ENCODE measurements at places on chromosomes 3 and 15.

- peak; percentile 96 for DNase-seq
Measured at GRCh38 chr15:57060799-57061198, 142.4 kb downstream of the TCF12 start.

DNA sequence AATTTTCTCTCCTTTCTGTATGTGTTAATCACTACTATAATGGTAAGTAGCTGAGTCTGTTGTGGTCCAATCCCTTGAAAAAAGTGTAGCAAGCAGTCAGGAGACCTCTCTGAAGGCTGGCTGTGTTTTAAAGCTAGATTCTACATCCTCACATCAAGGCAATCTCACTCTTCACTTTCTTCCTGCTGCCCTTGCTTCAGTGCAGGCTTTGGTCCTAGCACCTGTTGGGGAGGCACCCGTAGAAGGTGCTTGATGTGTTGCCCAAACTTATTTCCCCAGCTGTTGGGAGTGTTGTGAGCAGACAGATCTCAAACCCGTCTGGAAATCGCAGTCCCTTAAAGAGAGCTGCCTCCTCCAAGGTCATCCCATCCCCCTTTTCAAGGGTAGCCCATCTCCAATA is 8.6 kb downstream of the FRMD4B start:
- no peak for DNase-seq

GRCh38 chr3:176274161-176274560 is 923.1 kb downstream of the TBL1XR1 start:
- DNase-seq = no peak

DNA sequence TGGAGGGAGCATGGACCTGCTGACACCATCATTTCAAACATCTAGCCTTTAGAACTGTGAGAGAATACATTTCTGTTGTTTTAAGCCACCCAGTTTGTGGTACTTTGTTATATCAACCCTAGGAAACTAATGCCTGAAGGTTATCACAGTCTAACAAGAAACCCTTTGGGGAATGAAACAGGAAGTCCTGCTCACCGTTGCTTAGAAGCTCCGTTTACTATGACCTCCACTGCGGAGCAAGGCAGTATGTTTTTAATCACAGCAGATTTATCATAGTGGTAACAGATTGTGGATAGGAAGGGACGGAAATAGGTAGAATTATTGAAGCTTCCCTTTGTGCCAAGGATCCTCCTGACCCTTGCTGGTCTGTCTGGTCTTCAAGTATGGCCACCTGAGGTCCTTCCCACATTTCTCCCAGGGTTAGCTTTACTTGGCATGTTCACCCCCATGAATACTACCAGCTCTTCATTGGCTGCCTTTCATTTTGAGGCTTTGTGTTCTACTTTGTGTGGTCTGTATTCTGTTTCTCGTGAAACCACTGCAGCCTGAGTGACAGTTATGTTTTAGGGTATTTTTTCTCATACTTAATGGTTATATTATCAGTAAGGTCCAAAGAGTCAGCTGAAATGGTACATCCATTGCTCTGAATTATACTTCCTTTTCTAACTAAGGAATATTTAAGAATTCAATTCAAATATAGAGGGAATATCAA is 201.6 kb downstream of the CHST2 start:
- no peak for DNase-seq

DNA sequence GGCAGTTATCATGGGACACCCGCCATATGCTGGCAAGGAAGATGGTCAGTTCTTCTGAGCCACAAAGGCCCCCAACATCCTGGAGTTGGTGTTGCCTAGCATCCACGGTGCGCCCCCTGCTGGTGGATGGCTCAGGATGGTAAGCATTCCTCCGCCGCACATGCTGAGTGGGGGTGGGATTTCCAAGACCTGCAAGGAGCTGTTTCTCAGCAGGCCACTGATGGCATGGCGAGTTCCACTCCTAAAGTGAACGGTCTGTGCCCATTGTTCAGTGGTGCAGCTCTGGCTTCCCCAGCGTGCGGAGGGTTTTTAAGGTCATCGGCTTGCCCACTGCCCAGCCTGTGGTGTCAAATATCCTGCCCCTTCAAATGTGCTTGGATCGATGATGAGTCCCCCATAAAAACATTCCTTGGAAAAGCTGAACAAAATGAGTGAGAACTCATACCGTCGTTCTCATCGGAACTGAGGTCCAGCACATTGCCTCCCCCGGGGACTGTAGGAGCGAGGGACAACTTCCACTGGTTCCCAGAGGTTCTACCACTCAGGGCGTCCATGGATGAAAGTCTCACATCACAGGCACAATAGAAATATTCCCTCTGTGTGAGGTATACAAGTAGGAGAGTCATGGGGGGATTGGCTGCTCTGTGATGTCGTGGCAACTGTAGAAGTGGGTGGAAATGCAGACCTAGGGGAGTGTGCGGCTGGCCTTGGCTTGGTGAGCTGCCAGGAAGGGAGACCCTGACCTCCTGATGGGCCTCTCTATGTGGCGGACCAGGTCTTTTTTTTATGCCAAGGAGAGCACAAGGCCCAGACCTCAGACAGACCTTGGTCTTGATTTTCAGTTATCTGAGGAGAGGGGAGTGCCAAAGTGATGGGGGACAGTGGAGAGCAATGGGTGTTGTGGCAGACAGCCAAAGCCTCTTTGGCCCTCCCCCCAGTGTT is 102.0 kb downstream of the SNRPN start:
- no peak for DNase-seq

DNA sequence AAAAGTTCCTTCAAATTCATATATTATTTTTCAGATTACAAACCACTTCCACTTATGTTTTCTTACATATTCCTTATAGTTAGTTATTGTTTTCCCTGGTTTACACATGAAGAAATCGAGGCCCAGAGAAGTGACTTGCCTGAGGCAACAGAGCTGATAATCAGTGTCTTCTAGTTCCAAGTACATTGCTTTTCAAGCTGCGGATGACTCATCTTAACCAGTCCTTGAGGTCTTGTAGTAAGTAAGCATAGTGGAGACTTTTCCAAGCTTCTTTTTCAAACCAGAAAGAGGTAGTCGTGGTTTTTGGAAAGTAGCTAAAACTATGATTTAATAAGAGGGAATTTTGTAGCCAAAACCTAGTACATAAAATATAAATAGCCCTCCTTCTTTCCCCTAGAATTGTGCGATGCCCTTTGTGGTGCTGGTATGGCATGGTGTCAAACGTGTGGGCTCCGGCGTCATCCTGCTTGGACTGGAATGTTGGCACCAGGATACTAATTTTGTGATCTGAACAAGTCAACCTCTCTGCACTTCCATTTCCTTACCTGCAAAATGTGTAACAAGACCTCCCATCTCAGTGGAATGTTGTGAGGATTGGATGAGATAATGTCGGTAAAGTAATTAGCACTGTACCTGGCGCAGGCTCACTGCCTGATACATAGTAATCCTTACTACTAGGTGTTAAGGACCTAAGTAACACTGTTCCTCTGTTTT is 19.0 kb upstream of the DLG1 start:
- DNase-seq = peak; percentile 81

DNA sequence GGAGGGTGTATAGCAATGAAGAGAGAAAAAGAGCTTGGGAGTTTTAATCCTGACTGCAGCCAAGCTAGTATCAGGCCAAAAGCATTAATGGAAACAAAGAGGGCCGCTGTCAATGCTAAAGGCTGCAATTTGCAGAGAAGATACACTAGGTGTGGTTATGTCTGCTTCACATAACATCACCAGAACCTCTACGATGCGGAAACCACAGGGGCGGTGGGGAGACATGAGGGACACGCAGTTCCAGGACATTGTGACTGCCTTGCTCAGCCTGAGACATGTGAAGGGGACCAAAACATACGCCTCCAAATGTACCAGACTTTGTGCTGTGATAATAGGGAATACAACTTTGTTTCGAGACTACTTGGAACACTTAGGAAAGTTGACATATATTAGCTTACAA is 88.4 kb downstream of the APBA2 start:
- no peak for DNase-seq

DNA sequence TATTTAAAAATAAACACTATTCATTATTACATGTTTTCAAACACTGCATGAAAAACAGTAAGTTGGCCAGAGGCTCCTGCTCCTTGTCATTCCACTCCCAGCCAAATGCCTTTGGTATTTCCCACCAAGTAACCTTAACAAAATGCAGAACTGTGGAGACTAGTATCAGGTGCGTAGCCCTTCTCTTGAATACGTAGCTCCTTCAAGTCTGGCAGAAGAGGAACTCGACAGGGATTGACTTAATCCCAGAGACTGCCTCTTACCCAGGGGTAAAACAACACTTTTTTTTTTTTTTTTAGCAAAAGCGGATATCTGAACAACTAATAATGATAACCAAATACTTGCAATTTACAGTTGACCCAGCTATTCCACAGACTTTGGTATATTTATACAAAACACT is 738 bp downstream of the COMMD2 start:
- no peak for DNase-seq

GRCh38 chr3:85875589-85875988 is 916.8 kb downstream of the CADM2 start:
- no peak for DNase-seq

GRCh38 chr3:189301479-189301878 is 129.7 kb downstream of the TPRG1 start:
- DNase-seq = no peak

GRCh38 chr15:37199545-37199944 is 99.2 kb upstream of the MEIS2 start:
- no peak for DNase-seq

- peak; percentile 80 for DNase-seq
Measured at GRCh38 chr3:117735481-117736101, 1026.0 kb downstream of the TUSC7 start.

DNA sequence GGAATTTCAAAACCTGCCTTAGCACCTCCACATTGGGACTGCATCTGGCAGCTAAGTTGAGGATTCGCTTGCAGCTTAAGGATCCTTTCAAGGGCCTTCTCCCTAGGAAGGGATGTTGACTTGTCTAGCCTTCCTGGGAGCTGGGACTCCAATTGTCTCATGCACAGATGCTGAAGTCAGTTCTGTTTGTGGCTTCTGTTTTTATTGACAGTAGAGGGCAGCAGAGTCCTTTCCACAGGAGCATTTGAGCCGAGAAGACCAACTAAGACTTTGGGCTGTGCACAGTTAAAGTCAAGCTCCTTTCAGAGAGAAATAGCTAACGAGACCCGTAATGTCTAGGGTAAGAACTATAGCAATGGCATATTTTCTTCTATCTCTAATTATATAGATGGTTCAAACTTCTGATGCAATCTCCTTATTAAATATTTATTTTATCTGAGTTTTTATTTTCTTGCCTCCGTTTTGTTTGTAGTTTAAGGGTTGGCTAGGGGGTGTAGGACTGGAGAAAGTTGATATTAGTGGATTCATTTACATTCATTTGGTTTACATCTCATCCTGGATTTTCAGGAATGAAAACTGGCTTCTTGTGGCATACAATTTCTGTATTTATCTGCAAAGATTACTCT is 59.7 kb upstream of the KBTBD8 start:
- DNase-seq = peak; percentile 56

- no peak for DNase-seq
Measured at GRCh38 chr15:43975770-43976169, 149.0 kb downstream of the WDR76 start.

- DNase-seq = peak; percentile 71
Measured at GRCh38 chr15:67690936-67691335, 134.4 kb upstream of the SKOR1 start.

GRCh38 chr15:74585191-74585590 is 30.4 kb upstream of the CLK3 start:
- DNase-seq = no peak

- DNase-seq = no peak
Measured at GRCh38 chr3:196843435-196844110, 24.1 kb upstream of the SENP5 start.

DNA sequence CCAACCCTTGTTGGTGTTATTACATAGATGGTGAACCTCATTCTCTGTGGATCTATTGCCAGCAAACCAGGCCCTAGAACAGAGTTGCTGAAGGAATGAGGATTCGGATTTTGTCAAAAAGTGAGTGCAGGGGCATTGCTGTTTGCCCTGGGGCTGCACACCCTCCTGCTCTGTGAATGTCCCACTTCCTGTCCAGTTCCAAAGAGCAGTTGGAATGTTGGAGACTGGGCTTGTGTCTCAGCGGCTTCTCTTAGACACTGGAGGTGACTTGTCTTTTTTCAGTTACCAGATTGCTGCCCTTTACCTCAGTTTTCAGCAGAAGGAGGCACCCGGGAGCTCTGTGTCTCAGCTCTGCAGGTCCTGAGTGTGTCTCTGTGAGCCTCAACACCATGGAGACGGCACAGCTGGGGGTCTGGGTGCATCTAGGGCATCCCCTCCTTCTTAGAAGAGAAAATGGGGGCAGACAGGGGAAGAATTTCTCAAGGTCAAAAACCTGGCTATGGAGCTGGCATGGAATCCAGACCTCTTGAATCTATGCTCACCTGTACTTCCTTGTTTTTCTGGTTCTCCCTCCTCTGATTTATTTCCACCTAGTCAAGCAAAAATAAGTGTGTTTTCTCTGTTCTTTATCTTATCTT is 46.3 kb downstream of the LIMD1 start:
- DNase-seq = no peak

GRCh38 chr3:69180869-69181591 is 58.6 kb upstream of the LMOD3 start:
- no peak for DNase-seq

- DNase-seq = no peak
Measured at GRCh38 chr3:179074656-179075055, 3.0 kb upstream of the ZMAT3 start.

- DNase-seq = no peak
Measured at GRCh38 chr3:194945508-194945907, 259.8 kb downstream of the FAM43A start.

GRCh38 chr3:117726776-117727175 is 1017.2 kb downstream of the TUSC7 start:
- no peak for DNase-seq

DNA sequence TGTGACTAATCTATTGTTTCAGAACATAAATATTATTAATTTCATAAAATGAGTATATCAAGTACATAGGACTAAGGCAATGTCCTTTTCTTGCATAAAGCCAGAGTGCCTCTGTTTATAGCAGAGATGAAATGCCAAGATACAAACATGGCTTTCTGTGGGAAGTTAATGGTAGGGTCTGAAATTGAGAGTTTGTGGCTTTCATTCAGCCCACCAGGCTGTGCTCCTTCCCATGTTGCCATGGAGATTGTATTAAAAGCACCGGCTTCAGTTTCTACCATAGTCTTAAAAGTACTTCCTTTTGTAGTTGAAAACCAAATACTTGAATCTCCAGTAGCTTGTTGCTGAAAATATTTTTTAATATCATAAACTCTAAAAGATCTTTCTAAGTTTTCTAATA is 114.0 kb downstream of the LRRC28 start:
- no peak for DNase-seq
